ENCODE measurements at places on chromosomes 5 and 9. TPM values are rescaled to one million over a fixed set of nuclear protein-coding genes. Genes with fewer than 3 reads are reported as not detected.

The PTPDC1 gene
- 4.2 TPM for total RNA-seq

The IER5L gene
- total RNA-seq, result 74.3 TPM

The NEUROG1 gene
- not detected for total RNA-seq

The SPATA31D4 gene
- not detected for total RNA-seq

The OGN gene
- not detected for total RNA-seq

The CTSV gene
- total RNA-seq, result 13.6 TPM

The GARIN3 gene
- not detected for total RNA-seq

The PCDHB11 gene
- total RNA-seq, result 0.07 TPM

The WNK2 gene
- 7.7 TPM for total RNA-seq

The CCDC171 gene
- 0.30 TPM for total RNA-seq

The GHR gene
- not detected for total RNA-seq

The SPATA9 gene
- not detected for total RNA-seq

The ACSL6 gene
- total RNA-seq, result not detected

The SLC46A2 gene
- total RNA-seq, result not detected

The SLC6A19 gene
- not detected for total RNA-seq

The LMNB1 gene
- 68.8 TPM for total RNA-seq

The CDC20B gene
- total RNA-seq, result not detected

The PHF19 gene
- 117 TPM for total RNA-seq

The LCN10 gene
- total RNA-seq, result not detected

The DOLPP1 gene
- 17.7 TPM for total RNA-seq

The ANXA2R gene
- total RNA-seq, result 3.0 TPM

The LRRC19 gene
- not detected for total RNA-seq

The WDR70 gene
- 11.6 TPM for total RNA-seq

The ARL10 gene
- 0.09 TPM for total RNA-seq

The SPINK13 gene
- total RNA-seq, result not detected

The GRIN1 gene
- total RNA-seq, result 0.52 TPM

The SEMA5A gene
- not detected for total RNA-seq

The IRX2 gene
- 1.5 TPM for total RNA-seq

The ERBIN gene
- total RNA-seq, result 13.0 TPM

The GADD45G gene
- 0.42 TPM for total RNA-seq

The HMCN2 gene
- 0.04 TPM for total RNA-seq

The AHRR gene
- total RNA-seq, result 2.6 TPM

The PITX1 gene
- 22.3 TPM for total RNA-seq

The QRFP gene
- total RNA-seq, result not detected

The CTNND2 gene
- total RNA-seq, result not detected

The KLHL3 gene
- 0.18 TPM for total RNA-seq

The RBM22 gene
- total RNA-seq, result 51.1 TPM

The TRIM36 gene
- 1.8 TPM for total RNA-seq

The TLR4 gene
- total RNA-seq, result 0.31 TPM

The MARCHF11 gene
- total RNA-seq, result not detected

The TEX48 gene
- not detected for total RNA-seq

The PCDHGB2 gene
- total RNA-seq, result not detected

The GCNT1 gene
- total RNA-seq, result 2.9 TPM

The KIF4B gene
- not detected for total RNA-seq

The CETN3 gene
- 23.9 TPM for total RNA-seq

The PCDHGB4 gene
- total RNA-seq, result 0.93 TPM
